Activated T-cell treated with anti-CD3 and anti-CD28 coated beads, Interleukin-2, amount 50 U/mL, for 1 hour (primary cell): ENCODE measurements at places on chromosomes 6 and 20.
A peak's percentile ranks its signal among the peaks of the same experiment; 100 is the strongest.

DNA sequence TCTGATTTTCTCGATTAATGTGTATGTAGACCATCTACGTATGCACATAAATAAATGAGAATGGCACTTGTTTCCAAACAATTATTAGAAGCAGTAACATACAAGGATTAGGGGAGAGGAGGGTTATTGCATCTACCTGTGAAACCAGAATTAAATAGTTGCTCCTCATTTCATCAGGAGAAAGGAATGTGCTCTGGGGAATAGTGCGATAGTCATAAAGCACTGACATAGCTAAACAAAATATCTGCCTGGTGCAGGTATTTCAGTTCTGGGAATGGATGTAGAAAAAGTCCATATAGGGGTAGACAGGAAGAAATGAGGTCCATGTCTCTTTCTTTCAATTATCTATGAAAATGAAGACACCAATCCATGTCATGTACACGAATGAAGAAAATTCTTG, 1.6 kb upstream of the ID4 start:
- DNase-seq: no peak

DNA sequence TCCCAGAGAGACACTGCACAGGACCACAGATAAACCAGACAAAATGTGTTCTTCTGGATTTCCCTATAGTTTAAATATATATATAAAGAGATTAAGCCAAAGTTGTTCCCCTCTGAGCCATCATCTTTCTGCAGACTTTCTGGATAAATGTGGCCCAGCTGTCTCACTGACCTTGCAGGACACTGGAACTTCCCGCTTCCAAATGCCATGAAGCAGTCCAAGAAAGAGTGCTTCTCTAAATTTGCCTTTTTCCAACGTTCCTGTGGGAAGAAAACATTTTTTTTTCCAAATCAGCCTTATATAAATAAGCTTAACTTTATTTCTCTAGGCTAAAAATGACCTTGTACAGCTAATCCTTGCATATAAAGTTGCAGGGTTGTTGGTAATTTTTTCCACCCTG, 65.7 kb downstream of the CYP39A1 start:
- DNase-seq: no peak

- no peak for DNase-seq
These were observed 91.4 kb upstream of the NEDD9 start for GRCh38 chr6:11323666-11324452.

DNA sequence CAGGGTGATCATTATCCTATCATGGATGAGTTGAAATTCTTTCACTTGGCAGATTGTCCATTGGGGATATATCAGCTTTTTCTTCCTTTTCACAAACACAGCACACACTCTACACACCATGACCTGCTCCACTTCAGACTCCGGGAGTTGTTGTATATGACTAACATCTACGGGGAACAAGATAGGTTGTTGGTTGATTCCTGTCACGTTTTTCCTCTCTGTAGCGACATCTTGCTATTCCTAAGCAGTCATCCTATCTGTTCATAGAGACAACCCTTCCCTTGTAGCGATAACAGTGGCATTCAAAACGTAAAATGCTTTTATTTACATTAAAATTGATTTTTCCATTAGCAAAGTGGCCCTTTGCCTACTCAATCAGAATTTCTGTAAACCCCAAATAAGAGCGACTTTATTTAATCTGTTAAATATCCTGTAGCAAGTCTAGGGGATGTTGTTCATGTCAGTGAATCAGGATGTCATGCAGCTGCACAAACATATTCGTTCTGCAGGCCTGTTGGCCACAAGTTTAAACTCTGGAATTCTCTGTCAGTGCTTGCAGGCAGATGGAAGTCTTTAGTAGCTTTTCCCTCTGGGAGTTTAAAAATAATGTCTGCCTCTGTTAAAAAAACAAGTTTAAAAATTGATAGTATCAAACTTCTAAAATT, 23.1 kb downstream of the PHACTR2 start:
- no peak for DNase-seq

- no peak for DNase-seq
These were observed 15.8 kb downstream of the ABHD12 start for GRCh38 chr20:25374842-25375241.

- no peak for DNase-seq
These were observed 395.3 kb downstream of the GJA1 start for GRCh38 chr6:121830736-121831135.

- no peak for DNase-seq
These were observed 646 bp downstream of the HEY2 start for GRCh38 chr6:125749865-125750691.

GRCh38 chr6:30626484-30627366, at the start of gene ATAT1:
ATAT1 (plus strand) TSS chr6:30626874.
- peak; percentile 90 for DNase-seq

DNA sequence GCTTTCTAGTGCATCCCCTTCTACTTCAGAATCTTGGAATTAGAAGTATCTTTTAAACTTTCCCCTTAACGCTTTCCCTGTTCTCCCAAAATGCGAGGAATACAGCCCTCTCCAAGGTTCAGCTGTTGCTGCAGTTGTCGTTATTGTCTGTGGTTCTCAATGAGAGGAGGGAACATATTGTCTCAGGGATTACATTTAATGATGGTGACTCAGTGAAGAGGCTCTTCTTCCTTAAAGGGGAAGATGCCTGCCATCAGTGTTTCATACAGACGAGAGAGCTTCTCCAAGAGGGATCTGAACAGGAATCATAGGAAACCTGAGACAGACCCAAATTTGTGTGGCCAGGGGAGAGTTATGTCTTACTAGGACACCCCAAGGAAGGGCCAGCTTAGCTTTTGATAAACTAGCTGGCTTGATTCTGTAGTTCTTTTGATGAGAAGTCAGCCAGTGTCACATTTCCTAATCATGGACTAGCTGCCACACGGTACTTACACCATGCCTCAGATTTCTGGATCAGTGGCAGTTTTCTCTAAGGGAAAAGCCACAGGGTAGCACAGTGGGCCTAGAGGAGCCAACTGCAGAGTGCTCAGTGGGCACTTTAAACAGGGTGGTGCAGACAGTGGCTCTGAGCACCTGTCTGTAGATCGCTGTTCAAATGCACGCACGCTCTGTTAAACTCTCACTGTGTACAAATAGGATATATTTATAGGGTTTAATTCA, 59.7 kb upstream of the TMEM181 start:
- no peak for DNase-seq

DNA sequence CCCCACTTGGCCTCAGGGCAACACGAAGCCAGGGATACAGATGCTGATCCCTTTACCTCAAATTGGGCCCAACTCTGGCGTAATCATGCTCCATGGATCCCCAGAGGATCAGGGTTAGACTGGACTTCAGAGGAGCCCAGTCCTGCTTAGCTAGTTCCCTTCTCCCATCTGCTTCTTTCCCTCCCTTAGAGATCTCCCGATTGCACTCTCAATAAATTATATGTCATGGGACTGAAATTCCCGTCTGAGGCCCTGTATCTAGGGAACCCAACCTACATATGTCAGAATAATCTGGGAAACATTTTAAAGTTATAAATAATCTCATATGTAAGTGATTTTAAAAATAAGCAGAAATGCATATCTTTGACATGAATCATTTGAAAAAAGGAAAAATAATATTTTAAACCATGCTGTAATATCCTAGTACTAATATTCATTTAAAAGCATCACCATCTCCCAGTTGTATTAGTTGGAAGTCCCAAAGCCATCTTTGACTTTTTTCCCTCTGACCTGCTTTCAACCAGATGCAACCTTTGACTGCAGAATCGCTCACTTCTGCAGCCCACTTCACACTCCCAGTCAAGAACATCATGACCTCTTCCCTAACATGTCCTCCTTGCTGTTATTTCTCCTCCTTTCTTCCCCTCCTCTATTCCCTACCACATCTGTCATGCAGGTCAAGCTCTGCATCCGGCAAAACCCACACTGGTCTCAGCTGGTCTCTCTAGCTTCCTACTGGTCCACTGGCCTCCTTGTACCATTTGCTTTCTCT, 393.6 kb downstream of the BTBD3 start:
- no peak for DNase-seq

GRCh38 chr20:5592165-5592564, 158.0 kb upstream of the SHLD1 start:
- DNase-seq: no peak
